Suppressor macrophage (primary cell): ENCODE measurements at places on chromosomes 3 and 15.

DNA sequence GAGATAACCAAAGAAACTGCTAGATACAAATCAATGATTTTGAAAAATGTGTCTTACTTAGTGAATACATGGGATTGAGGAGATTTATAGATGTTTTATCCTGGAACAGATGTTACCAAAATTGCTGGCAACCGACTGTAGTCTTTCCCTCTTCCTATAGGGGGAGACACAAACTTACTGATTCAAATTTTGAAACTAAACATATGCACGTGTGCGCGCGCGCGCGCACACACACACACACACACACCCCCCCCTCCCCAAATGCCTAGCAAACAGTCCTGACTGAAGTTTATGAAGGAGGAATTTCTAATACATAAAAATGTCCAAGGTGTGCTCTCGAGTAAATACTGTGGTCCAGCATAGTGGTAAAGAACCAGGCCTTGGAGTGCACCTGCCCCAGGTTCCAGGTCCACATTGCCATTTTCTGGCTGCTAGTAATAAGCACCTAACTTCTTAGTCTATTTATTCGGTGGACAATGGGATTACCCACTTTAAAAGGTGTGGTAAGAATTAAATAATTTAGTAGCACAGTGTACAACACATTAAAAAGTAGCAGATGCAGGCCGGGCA is 18.5 kb upstream of the C3orf62 start:
- peak; percentile 63 for DNase-seq

DNA sequence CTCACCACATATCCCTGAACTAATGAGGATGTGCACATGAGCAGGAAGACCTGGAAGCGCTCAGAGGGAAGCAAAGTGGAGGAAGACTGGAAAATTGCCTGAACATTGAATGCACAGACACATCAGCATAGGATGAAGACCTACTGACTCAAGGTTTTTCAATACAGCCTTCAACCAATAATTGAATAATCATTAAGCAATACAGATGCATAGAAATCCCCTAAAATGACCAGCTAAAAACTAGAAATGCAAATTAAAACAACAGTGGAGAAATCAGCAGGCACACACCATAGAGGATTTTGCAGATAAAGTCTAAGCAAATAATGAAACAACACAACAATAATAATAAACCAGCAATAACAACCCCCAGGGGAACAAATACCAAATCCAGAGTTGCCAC is 80.4 kb downstream of the CEP152 start:
- DNase-seq = no peak

- peak; percentile 63 for DNase-seq
These were observed 97.4 kb downstream of the ST6GAL1 start for GRCh38 chr3:187027531-187028278.

DNA sequence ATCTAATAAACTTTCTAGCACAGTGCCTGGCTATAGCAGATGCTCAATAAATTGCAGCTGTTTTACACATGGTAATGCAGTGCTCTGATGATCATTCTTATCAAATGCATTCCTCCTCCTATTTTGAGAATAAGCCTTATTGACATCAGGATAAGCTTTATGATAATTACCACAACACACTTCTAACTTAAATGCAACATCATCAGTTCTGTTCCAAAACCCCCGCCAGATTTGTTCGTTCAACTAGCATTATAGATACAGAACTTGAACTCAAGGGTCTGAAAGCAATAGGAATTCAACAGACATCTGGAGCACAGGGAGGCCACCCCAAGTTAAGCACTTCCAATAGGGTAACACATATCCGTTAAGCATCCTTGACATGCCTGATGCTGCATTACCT is 684.4 kb upstream of the LMCD1 start:
- DNase-seq = no peak

GRCh38 chr3:184632551-184633236 is 71.1 kb downstream of the EPHB3 start:
- no peak for DNase-seq

- no peak for DNase-seq
These were observed 413.7 kb downstream of the LPP start for GRCh38 chr3:188567478-188568195.

GRCh38 chr3:66035763-66036477 is 2.8 kb downstream of the MAGI1 start:
- DNase-seq = no peak

- no peak for DNase-seq
These were observed 16.3 kb upstream of the SAMD7 start for GRCh38 chr3:169895072-169895471.

- peak; percentile 30 for DNase-seq
These were observed 5.0 kb upstream of the DYNLT2B start for GRCh38 chr3:196323016-196323415.

DNA sequence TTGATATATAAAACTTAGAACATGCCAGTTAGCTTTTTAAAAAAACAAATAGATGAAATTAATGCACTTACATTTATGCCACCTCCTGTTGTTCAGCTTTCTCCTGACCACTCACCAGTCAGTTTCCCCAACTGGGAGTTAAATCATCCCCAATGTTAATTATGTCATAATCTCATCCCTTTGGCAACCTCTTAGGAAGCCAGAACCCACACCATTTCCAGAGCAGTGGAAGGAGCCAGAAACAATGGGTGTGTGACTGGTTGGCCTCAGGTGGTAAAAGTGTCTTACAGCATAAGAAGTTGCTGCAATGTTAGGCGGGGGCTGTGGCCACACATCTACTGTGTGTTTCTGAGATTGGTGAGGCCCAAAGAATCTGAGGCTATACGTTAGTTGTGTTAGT is 46.5 kb upstream of the MITF start:
- DNase-seq = peak; percentile 53

- DNase-seq = peak; percentile 73
These were observed 53.7 kb downstream of the CGGBP1 start for GRCh38 chr3:88005066-88005465.

DNA sequence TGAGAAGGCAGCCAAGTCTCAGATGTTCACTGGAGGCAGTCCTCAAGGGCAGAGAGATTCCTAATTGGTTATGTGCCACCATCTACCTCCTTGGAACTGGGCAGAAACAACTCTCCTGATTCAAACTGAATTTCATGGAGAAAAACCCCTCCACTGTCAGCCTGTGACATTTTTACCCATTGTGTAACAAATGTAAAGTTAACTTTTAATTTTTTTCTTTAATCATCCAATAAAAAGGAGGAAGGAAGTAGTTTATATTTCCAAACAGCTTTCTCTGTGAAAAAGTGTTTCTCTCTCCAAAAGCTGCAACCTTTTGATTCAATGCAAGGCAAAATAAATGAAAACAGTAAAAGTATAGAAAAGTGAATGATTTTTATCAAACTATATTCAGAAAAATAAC is 510 bp upstream of the COLQ start:
- DNase-seq = peak; percentile 34

GRCh38 chr3:127426444-127427153 is 138.8 kb upstream of the PRR20G start:
- no peak for DNase-seq

DNA sequence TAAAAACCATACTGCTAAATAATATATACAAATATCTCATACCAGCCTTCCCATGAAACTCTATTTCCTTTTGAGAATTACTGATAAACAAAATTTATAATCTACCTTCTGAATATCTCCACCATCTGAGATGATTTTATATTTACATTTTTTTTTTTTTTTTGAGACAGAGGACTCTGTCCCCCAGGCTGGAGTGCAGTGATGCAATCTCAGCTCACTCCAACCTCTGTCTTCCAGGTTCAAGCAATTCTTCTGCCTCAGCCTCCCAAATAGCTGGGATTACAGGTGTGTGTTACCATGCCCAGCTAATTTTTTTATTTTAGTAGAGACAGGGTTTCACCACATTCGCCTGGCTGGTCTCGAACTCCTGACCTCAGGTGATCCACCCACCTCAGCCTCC is 42.8 kb upstream of the IGF2BP2 start:
- no peak for DNase-seq
